Fibroblast of the conjunctiva (primary cell): ENCODE measurements at places on chromosomes 11 and 22.

DNA sequence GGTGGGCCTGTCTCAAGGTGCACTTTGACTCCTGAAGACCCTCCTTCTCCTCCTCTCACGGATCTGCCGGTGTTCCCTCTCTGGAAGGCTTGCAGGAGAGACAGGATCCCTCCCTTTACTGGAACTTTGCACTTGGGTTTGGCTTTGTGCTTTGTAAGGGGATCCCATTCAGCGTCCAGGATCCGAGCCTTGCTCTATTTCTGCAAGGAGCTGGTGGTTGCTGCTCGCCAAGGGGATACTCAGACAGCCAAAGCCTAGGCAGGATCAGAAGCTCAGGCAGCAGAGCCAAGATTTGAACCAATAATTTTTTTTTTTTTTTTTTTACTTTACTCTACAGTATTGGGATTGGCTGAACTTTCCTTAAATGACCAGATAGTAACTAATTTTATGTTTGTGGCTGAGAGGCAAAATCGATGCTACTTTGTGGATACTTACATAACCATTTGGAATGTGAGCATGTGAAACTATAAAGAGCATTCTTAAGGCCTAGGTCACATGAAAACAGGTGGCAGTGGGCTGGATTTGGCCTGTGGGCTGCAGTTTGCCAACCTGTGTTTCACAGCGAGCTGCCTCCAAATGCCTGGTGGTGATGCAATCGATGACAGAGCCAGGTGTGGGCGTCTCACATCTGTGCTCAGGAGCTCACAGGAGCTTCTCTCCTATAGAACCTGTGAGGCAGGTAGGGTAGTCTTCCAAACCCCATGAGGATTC, 25.2 kb downstream of the BCR start:
- DNase-seq: no peak

DNA sequence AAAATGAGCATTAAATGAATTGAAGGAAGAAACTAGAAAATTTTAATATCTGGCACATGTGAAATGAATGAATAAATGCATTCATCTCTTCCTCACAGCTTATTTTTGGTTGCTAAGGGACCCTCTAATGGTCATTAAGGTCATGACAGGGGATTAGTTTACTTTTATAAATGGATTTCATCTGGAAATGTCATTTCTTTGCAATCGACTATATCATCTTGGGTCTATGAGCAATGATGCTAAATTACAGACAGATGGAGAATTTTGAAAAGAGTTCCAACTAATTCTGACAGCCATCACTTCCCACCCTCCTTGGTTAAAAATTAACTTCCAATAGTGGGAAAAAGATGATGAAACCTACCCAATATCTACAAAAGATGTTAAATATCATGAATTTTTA, 98.0 kb downstream of the KIF18A start:
- DNase-seq: peak; percentile 10

GRCh38 chr11:109130910-109131309, 291.1 kb upstream of the C11orf87 start:
- no peak for DNase-seq

- no peak for DNase-seq
Measured at GRCh38 chr11:34646431-34646830, 25.5 kb downstream of the EHF start.

- DNase-seq: peak; percentile 74
Measured at GRCh38 chr11:35040221-35040942, 98.6 kb upstream of the CD44 start.

DNA sequence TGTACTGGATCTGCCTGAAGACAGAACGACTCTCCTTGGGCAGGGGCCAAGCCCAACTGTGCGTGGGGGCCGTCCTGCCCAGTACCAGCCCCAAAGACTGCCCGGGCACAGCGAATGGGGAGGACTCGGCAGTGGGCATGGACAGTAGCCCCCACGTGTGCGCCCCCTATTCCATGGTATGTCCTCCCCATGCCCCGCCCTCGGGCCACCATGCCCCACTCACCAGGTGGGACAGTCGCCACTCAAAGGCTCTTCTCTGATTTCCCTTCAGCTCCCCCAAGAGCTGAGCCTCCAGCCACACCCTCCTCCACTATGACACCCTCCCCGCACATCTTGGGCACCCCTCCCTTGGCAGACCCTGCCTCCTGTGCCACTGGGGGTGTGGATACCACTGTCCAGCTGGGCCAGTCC, 43.5 kb downstream of the GNB1L start:
- DNase-seq: no peak

DNA sequence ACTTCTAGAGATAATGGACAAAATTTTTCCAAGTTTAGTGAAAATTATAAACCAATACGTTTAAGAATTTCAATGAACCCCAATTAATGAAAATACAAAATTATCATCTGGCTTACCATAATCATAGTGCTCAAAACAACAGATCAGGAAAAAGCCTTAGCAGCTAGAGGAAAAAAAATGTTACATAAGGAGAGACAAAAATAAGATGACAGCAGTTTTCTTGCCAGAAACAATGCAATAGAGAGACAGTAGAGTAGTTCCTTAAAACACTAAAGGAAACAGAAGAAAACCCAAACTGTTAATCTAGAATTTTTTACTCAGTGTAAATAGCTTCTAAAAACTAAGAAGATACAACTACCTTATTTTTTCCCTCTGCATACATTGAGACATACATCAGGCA, 341.7 kb upstream of the CHORDC1 start:
- DNase-seq: no peak

DNA sequence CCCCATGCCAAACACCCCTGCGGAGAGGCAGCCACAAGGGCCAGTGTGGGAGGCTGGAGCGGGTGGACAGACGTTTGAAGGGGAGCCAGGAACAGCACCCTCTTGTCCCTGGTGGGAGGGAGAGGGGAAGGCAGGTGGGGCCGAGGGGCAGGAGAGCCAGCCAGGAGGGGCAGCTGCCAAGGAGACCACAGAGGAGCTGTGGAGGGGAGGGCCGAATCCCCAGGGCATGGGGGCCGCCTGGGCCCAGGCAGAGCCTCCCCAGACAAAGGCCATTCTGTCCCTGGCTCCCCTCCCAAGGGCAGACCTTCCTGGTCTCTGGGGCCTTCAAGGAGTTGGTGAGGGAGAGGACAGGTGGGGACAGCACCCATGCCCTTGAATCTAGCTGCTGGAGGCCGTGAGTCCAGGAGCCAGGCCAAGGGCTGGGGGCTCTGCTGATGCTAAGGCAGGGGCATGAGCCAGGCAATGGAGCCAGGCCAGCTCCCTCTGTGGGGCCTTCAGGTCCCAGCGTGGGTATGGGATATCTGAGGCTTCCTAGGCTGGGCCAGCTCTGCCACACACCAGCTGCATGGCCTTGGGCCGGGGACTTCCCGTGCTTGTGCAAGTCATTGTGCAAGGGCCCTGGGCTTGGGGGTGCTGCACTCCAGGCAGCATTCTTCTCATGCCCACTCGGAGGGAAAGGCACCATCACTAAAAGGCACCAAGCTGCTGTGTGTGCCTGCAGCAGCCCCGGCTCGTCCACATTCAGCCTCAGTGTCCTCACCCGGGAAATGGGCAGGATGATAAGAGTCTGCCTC, 11.4 kb downstream of the EMID1 start:
- DNase-seq: no peak

GRCh38 chr11:26158251-26158650, 173.7 kb upstream of the ANO3 start:
- DNase-seq: no peak

DNA sequence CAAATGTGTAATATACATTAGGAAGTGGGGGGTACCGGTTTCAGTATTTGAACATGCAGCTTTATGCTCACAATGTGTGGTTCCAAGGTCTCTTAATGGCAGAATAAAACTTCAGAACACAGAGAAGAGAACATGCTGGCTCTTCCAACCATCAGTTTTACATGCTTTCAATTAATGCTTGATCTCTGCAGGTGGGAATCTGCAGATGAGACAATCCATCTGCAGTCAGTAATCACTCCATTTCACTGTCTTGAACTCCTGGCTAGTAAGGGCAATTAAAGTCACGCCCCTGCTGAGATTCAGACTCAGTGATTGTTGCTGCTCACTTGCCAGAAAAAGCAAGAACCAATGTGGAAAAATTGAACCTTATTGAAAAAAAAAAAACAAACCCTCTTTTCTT, 945.7 kb downstream of the DLG2 start:
- no peak for DNase-seq

DNA sequence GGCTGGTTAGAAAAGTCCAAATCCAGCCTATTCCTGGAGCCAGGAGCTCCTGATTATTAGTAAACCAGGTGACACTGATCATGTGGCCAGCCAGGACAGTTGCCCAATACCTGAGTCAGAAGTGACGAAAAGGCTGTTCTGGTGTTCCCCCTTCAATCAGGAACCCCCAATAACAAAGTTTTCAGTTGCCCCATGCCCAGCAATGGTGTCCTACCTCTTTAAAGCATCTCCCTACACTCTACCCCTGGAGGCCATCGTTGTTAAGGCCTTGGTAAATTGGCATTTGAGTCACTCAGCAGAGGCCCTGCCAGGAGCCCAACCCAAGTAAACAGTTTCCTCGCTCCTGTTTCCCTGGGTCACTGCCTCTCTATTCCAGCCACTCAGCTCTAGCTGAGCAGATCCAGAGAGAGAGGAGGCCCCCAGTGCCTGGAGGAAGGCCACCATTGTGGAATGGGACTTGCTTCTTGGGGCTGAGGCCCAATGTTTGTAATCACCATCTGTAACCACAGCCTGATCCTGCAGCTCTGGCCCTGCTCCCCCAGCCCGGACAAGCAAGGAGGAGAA, 25.0 kb downstream of the ARHGAP1 start:
- peak; percentile 47 for DNase-seq

- no peak for DNase-seq
Measured at GRCh38 chr22:27244328-27244727, 557.2 kb downstream of the MN1 start.

DNA sequence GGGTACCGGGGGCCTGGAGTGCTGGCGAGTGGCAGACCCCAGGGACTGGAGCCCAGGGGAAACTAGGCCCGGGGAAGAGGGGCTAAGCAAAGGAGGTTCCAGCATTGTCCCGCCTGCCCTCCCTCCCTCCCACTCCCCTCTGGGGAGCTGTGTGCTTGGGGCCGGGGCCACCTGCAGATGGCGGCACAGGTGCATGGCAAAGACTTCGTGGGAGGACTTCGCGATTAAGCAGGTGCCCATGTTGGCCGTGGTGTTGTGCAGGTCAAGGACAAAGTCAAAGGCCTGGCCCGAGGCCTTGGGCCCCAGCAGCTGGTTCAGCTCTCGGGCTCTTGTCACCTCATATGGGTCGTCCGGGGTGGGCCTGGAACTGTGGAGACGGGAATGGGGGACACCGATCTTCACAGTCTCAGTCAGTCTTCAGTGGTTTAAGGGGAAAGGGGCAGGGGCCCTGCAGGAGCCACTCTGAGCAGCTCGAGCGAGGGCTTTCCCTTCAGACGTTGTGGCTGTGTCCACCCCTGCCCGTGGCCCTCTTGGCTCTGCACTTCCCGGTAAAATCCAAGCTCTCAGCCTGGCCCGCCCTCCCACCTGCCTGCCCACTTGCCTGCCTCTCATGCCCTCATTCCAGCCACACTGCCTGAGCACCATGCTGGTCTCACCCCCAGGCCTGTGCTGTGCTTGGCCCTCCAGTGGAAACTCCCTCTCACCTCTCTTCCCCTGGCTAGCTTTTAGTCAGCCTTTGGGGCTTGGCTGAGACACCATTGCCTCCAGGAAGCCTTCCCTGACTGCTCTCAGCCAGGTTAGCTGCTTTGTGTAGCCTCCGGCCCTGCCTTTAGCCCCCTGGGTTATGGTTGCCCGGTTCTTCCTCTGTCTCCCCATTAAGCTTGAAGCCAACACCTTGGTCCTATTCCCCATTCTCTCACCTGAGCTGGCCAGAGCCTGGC, 4.7 kb downstream of the ACY3 start:
- no peak for DNase-seq

DNA sequence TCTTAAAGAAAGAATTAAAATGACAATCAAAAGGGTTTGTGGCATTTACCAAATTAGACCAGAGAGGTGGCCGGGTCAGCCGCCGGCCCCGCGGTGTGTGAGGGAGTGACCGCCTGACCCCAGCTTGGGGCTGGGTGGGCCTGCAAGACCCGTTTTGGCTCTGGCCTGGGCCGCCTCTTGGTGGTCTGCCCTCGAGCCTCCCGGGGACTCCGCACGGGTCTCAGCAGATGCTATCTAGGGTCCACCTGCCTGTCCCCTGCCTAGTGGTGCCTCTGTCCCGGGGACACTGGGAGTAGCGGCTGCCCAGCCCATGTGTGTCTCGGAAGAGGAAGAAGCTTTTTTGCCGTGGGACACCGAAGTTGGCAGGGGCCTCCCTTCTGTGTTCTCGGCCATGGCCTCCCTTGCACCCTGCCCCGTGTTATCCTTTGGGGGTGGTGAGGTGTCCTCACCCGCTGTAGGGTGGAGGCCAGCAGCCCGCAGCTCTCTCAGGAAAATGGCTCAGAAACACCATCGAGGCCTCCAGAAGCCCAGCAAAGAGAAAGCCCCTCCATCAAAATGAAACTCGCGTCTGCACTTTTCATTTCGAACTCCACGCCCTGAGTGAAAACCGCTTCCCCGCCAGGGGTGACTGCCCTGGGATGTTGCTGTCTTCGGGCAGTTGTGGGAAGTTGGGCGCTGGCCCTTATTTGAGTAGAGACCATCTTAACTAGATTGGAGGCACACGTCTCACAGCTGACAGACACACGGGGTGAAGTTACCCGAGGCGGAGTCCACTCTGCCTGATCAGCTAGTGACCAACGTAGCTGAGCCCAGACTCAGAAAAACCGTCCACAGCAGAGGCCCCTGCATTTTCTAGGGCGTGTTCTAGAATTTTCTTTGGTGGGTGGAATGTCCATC, 8.0 kb downstream of the CCND1 start:
- no peak for DNase-seq

GRCh38 chr11:116330439-116331185, 442.2 kb downstream of the BUD13 start:
- no peak for DNase-seq

DNA sequence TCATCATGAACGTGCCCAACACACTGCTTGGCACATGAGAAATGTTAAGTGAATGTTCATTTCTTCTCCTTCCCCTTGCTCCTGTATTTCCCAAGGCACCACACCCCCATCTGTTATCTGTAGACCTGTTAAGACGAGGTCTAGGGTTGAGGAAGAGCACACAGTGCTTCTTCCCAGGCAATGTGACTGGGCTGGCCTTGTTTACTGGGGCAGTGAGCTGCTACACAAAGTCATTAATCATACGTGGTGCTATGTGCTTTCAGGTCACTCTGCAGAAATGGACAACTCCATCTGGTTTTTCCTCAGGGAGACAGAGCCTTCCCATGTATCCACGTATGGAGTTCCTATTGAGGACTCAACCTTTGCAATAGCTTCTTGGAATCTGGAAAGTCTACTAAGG, 118.7 kb downstream of the KCNC1 start:
- DNase-seq: no peak

DNA sequence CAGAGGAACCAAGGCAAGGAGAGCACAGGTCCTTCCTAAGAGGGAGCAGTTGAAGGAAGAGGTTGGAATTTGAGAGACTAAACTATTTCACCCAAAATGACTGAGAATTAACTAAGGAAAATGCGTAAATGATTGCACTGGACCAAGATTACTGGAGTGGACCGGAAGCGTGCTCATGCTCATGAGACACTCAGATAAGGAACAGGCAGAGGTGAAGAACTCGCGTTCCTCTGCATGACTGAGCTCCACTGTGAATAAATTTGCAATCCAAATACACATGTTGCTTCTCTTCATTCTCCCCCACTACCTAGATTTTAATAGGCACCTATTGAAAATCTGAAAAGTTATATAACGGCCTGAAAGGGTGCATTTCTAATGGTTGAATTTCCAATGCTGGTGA, 207.0 kb downstream of the KIRREL3 start:
- DNase-seq: no peak
